G401 (cell line): ENCODE measurements at places on chromosomes 1 and 21. TPM values are rescaled to one million over a fixed set of nuclear protein-coding genes. Genes with fewer than 3 reads are reported as not detected.

DNA sequence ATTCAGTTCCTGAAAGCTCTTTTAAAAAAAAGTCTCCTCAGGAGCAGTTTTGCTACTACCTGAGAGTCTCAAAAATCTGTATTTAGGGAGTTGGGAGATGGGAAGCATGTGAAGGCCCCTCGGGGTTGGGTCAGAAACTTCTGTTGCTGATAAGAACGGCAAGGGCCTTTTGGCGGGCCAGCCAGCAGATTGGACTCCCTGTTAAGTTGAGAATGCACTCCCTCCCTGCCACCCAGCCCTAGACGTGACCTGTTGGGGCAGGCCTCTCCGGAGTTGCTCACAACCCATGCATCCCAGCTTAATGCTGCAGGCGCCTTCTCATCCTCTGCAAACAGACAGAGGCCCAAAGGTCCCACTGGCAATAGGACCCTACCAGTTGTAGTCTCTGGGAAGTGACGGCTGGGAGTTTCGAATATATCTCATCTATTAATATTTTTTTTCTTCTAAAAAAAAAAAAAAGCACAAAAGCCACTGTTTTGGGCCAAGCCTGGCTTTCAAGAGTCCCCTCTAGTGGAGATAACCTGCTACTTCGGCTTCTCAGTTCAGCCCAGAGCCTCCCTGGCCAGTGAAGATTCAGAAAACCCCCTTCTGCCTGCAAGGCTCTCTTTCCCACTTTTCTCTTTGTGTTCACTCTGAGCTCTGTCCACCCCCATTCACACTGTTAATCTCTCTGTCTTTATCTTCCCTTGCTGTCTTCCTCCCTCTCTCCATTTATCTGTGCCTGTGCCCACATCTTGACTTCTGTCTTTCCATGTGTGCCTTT lies 5.3 kb downstream of the PLXNA2 start:
- peak; percentile 82 for DNase-seq

The FAM72C gene
- total RNA-seq: 3.5 and 4.1 TPM in 2 replicates

The RNU1-2 gene
- not detected in 2 replicates for total RNA-seq

DNA sequence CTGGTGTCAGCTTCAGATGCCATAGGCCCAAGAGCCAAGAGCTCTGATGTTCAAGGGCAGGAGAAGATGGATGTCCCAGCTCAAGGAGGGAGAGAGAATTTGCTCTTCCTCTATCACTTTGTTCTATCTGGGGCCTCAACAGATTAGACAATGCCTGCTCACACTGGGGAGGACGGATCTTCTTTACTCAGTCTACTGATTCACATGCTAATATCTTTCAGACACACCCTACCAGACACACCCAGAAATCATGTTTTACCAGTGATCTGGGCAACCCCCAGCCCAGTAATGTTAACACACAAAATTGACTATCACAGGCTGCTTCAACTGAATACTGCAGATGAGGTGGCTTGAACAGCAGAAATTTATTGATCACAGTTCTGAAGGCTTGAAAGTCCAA lies 69.0 kb downstream of the OLFML3 start:
- no peak for DNase-seq

DNA sequence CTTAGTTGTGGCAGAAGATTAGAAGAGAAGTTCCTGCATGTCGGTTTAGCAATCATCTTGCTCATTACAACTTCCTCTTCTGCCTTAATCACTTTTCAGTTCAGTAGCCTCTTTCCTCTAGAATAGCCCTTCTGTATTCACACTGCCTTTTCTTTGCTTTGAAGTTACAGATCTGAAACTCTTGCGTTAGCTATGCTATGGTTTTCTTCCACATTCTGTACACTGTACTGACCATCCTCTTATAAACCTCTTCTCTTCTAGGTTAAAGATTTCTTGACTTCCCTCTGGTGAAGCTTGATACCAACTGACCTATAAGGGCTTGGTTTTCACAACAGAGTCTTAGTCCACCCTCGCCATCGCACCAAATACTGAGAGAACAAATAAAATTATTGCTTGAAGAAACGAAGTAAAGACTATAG lies 35.0 kb downstream of the C21orf91 start:
- DNase-seq: no peak

- DNase-seq: peak; percentile 14
Observed at GRCh38 chr21:14737922-14738321, 191.8 kb upstream of the SAMSN1 start.

DNA sequence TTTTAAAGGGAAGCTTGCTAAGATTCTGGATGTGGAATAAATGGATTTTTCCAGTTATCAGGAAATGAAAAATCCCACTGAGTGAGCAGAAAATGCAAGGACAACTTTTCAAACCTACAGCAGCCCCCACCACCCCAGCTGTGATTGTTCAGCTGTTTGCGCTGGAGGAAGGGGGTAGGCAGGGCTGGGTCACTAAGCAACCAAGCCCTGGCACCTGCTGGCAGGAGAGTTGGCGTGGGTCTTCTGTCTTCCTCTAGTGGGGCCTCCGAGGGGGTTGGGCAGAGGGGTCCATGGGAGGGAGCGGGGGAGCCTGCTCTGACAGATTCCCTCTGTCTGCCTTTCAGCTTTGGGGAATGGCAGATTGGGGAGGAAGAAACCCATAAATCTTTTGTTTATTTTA lies 45.3 kb downstream of the EIF2D start:
- DNase-seq: no peak

The GBP4 gene
- total RNA-seq: not detected in 2 replicates

The NTRK1 gene
- 0.81 and 1.2 TPM in 2 replicates for total RNA-seq

- no peak for DNase-seq
Observed at GRCh38 chr21:41613533-41613909, 105.6 kb upstream of the TMPRSS2 start.

- DNase-seq: no peak
Observed at GRCh38 chr1:210685295-210685650, 356.6 kb downstream of the HHAT start.

DNA sequence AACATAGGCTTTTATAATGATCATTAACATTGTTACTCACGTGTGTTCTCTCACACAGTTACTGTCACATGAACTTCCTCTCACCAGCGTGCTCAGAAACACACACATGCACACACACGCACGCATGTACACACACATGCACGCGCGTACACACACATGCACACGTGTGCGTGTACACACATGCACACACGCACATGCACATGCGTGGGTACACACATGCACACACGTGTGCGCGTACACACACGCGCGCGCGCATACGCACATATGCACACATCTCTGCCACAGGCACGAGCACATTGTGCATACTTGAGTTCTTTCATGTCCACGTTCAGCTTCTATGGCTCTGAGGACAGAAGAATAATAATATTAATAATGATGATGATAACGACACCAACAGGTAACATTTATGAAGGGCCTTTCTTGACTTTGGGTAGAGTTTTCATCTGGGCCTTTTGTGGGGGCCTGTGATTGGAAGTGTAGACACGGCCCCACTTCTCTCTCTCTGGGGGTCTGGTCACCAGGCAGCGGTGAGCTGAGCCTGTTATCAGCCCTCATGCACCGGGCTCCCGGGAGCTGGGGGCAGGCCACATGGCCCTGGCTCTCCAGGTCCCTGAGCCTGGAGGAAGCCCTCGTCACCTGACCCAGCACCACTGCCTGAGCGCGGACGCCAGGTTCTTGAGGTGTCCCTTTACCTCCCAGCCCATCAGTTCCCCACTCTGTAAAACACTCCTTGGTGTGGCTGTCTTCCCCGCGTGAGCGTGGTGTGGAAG lies 7.0 kb downstream of the EPHA8 start:
- DNase-seq: no peak

The TNNI3K gene
- 0.25 TPM in 1 of 2 replicates, not detected in the other for total RNA-seq

The GJA5 gene
- total RNA-seq: not detected in 2 replicates

DNA sequence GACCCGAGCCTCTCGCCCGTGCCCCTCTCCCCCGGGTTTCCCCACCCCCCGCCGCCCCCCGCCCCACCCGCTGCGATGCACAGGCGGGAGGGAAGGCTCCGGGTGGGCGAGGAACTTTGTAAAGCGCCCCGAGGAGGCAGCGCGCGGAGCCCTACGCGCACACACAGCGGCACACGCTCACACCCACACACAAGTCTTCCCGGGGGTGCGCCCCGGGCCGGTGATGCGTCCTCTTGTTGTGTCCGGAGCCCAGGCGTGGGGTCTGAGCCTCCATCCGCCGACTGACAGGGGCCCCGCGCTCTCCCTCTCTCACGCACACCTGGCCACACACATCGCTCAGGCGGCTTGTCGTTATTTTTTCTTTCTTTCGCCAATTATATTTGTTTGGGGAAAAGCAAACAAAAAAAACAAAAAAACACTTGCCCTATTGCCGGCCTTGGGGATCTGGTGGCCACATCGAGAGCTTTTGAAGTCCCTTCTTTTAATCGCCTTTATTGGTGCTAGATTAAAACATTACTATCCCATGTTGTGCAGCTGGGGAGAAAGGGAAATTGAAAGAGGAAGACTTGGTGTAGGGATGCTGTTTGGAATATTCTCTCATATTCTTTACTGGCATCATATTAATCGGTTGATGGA lies 770 bp downstream of the NTNG1 start:
- peak; percentile 19 for DNase-seq

DNA sequence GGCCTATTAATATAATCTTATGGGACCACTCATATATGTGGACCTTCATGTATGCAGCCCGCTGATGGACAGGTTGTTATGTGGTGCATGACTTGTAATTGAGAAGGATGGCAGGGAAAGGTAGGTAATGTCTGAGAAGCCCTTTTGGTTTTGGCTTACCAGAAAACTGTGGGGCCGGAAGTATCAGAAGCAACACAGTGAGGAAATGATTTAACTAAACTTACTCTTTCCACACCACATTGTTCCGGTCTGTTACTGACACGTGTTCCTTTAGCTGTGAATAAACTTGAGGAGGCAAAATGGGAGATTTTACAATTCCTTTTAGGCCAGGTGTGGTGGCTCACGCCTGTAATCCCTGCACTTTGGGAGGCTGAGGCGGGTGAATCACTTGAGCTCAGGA lies 32.4 kb downstream of the KIF1B start:
- no peak for DNase-seq
